OCI-LY7 (cell line): ENCODE measurements at places on chromosomes 3 and 15. TPM values are rescaled to one million over a fixed set of nuclear protein-coding genes. Genes with fewer than 3 reads are reported as not detected.
A peak's percentile ranks its signal among the peaks of the same experiment; 100 is the strongest.

DNA sequence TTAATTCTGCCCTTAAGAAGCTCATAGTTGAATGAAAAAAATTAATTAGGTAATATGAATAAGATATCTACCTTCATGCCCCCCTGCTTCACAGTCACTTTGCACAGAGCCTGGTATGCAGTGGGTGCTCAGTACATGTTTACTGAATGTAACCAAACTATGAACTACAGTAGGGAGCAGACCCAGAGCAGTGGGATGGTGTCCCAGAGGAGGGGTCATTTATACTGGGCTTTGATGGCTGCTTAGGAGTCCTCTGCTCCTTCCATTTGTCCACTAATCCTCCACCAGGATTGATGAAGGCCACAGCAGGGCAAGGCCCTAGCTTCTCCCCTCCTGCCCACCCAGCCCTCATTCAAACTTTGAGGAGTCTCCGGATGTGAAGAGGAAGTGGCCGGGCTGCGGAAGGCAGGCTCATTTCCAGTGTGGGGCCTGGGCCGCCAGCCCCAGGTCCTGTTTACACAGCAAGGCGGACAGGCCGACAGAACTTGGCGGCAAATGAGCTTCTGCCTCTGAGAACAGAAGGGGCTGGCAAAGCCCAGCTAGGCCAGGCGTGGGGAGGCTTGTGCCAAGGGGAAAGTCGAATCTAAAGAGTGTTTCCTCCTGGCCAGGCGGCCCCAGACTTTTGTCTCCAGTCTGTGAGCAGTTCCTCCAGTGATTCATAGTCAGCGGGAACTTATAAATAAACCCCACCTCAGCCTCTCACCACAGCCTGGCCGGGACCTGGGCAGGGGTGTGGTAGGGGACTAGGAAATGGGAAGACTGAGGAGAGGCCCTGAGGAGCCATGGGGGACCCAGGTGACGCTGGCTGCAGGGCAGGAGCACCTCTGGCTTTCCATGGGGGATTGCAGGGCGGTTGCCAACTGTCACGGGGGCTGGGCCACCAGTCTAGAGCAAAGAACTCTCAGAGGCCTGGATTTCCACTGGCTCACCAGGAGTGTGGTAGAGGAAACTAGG is 51.6 kb upstream of the LCTL start:
- no peak for DNase-seq

GRCh38 chr3:10395196-10395595 is 74.3 kb upstream of the SEC13 start:
- DNase-seq = peak; percentile 66

DNA sequence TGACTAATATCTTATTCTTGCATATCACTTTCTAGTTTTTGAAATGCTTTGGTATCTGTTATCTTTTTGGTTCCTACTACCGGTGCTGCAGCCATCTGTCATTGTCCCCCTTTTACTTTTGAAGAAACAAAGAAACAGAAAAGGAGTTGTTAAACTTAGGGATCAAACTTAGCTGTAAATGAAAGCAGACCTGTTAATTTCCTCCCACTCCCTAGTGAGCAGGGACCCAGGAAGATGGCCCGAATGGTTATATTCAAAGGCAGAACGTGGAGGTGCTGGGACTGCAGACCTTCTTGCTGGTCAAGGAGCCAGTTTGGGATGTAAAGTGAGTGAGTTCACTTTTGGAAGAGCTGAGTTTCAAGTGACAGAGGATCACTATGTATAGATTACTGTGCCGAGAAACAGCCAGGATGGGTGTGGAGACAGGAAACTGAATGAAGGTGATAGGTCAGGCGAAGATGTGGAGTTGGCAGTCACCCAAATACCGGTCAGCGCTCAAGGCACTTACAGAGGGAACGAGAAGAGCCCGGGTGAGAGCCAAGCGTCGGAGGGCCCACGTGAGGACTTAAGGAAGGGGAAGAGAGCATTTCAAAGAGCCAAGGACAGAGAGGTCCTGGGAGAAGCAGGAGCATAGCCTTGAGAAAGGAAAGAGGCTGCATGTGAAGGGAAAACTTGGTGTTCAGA is 20.1 kb downstream of the KBTBD8 start:
- DNase-seq = peak; percentile 58

The STRC gene
- 1.5 and 1.8 TPM in 2 replicates for total RNA-seq

DNA sequence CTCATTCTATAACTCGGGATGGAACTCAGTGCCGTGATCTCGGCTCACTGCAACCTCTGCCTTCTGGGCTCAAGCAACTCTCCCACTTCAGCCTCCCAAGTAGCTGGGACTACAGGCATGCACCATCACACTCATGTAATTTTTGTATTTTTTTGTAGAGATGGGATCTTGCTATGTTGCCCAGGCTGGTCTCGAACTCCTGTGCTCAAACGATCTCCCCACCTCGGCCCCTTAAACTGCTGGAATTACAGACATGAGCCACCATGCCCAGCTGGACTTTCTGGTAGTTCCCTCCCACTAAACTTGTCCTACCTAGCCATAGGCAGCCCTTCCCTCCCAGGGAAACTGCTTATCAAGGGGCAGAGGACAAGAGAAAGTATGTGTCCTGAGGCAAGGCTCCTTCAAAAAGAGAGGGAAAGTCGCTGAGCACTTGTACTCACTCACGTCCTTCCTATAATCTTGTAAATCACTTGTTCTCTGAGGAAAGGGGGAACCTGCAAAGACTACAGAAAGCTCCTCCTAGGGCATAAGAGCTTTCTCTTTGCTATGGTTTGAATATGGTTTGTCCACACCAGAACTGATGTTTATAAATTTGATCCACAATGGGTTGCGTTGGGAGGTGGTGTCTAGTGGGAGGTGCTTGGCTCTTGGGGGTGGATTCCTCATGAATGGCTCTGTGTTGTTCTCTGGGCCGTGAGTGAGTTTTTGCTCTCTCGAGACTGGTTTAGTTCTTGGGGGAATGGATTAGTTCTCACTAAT is 13.6 kb upstream of the TBL1XR1 start:
- no peak for DNase-seq

DNA sequence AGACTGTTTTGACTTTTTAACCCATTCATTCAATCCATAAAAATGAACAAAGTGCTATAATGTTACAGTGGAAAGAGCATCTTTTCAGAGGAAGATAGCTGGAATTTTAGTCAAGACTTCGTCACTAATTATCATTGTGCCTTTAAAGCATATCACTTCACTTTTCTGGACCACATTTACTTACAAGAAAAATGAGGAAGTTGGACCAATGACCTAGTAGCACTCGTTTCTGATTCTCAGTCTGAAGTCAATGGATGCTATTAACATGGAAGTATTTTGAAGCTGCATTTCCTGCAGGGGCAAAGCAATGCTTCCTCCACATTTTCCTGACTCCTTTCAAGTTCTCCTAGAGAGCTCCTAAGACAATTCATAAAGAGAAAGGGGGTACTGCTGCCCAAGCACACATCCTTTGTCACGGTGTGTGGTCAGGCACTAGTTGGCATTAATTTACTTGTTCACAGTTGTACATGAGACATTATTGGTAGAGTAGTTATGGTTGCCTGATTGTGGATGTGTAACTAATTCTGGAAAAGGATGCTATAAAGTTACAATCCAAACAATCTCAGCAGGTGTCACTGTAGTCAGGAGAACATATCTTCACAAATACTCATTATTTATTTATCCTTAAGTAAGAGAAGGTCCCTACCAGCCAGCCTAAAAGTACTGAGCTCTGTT is 1049.1 kb downstream of the FHIT start:
- no peak for DNase-seq

GRCh38 chr3:146164971-146165769 is 4.2 kb upstream of the PLOD2 start:
- no peak for DNase-seq

- no peak for DNase-seq
Measured at GRCh38 chr15:90035840-90036230, 34.7 kb downstream of the ZNF710 start.

- DNase-seq = no peak
Measured at GRCh38 chr3:185187391-185187790, 34.5 kb upstream of the C3orf70 start.

The CCR3 gene
- total RNA-seq = not detected in 2 replicates

The GPR171 gene
- total RNA-seq = not detected in 2 replicates

DNA sequence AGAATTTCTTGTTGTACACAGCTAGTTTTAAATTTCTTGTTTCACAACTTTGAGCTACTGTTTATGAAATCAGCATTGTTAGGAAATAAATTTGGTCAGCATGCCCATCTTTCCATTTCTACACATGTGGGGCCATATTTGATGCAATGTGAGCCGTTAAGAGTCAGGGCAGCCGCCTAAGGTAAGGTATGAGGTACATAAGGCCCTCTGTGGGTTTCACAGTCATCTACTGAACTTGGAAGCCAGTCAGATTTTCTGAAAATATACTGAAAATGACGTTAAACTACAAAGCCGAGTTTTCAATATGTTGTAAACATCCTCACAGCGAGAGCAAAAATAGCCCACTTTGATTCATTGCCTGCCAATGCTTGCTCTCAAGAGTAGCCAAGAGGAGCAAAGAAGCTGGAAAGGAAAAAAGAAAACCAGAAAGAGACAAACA is 94.7 kb upstream of the PDZRN3 start:
- DNase-seq = no peak

- no peak for DNase-seq
Measured at GRCh38 chr3:147343926-147344325, 62.4 kb downstream of the ZIC4 start.

The TTC23 gene
- 7.6 and 7.8 TPM in 2 replicates for total RNA-seq

The C3orf22 gene
- not detected in 2 replicates for total RNA-seq

- DNase-seq = no peak
Measured at GRCh38 chr3:58608648-58609047, 31.5 kb upstream of the FAM107A start.

GRCh38 chr3:126964261-126964660 is 18.7 kb upstream of the PLXNA1 start:
- DNase-seq = no peak

DNA sequence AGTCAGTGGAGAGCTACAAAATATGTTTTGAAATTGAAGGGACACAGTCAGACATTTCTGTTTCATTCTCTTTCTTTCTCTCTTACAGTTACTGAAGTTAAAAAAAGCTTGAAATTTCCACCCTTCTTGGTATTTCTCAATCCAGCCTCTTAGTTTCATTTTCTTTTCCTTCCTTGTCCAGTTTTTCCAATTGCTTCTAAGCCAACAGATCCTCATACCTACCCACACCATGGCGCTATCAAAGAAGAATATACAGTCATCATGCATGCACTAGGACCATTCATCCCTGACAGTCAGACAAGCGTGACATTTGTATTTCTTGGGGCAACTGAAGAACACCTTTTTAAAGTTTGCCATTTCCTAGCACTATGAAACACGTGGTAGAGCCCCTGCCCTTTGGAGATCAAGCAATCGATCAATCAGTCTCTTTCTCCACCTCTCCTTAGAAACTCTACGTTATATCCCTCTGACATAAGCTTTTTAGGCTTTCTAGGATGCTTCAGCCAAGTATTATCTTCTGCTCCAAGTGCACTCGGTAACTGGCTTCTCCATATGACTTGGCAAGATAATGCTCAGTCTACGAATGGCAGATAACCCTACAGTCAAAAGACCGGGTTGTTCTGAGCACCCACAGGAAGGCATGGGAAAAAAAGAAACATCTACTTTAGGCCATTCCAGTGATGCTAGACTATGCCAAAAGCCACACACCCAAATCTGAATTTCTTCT is 65.4 kb downstream of the FBN1 start:
- no peak for DNase-seq

The PBRM1 gene
- total RNA-seq = 90.8 and 91.1 TPM in 2 replicates

DNA sequence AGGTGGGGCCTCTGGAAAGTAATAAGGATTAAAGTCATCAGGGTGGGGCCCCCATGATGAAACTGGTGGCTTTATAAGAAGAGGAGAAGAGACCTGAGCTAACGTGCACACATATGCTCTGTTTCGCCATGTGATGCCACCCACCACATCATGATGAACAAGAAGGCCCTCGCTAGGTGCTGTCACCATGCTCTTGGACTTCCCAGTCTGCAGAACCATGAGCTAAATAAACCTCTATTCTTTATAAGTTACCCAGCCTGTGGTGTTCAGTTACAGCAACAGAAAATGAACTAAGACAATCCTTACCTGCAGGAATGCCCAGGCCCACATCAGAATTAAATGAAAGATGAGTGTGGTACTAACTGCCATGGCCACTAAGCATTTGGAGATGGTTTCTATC is 79.8 kb downstream of the ADCY5 start:
- DNase-seq = no peak

The ARGFX gene
- total RNA-seq = not detected in 2 replicates

- DNase-seq = no peak
Measured at GRCh38 chr3:69959581-69959980, 40.0 kb upstream of the SAMMSON start.

The A4GNT gene
- total RNA-seq = not detected in 2 replicates

The SATB1 gene
- total RNA-seq = 2.5 and 2.7 TPM in 2 replicates

The VGLL3 gene
- total RNA-seq = not detected in 2 replicates

The LRTM1 gene
- total RNA-seq = not detected in 2 replicates

The GRM7 gene
- not detected in 2 replicates for total RNA-seq

GRCh38 chr15:71440489-71441110 is 325.3 kb downstream of the THSD4 start:
- peak; percentile 42 for DNase-seq

DNA sequence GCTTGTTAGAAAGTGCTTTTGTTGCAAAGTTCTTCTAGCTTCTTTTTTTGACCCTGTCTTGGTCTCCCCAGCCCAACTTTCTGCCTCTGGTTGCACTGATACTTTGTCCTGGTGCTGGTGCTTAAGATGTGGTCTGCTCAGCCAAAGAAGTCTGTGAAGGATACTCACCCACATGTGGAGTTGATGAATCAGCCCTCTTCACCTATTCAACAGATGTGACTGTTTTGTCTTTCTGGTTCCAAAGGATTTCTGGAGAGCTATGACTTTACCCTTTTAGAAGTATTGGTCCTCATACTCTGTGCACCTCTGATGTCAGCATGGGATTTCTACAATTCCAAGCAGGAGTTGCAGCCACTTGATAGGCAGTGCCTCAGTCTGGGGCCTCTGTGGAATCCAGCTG is 84.1 kb downstream of the PCCB start:
- DNase-seq = no peak

DNA sequence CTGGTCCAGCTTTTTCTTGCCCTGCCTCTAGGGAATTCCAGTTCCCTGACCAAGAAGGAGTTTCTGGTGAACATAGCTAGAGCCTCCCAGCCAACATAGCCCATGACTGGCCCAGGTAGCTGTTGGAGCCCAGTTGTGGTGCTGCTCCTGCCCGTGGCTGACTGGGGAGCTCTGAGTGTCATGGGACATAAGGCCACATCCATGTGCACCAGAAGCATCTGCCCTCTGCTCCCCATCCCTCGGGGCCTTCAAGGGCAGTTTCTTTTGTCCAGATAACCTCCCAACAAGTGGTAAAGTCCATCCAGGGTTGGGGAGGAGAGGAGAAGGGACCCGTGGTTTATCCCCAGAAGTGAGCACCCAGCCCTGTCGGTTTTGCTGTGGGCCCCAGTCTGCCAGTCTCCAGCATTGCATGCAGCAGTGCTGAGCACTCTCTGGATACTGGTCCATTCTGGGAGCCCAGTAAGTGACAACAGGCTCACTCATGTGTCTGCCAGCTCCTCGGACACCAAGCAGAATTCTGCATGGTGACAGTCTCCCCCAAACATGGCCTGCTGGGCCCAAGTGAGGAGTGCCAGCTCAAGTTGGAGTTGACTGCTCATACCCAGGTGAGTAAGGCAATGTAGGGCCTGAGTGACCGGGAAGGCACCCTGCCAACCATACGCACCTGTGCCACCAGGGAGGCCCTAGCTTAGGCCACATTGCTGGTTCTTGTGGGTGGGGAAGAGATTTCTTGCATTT is 28.8 kb downstream of the ACAA1 start:
- DNase-seq = no peak

The ZPLD1 gene
- not detected in 2 replicates for total RNA-seq

The HYAL1 gene
- 0.33 and 0.36 TPM in 2 replicates for total RNA-seq
